ENCODE measurements at places on chromosomes 7 and 10.

- no peak for DNase-seq
Observed at GRCh38 chr7:117134889-117135552, 181.7 kb downstream of the ST7 start.

GRCh38 chr10:124587811-124588211, 126.2 kb downstream of the LHPP start:
- no peak for DNase-seq

GRCh38 chr7:50534690-50535290, 30.4 kb downstream of the DDC start:
- no peak for DNase-seq

DNA sequence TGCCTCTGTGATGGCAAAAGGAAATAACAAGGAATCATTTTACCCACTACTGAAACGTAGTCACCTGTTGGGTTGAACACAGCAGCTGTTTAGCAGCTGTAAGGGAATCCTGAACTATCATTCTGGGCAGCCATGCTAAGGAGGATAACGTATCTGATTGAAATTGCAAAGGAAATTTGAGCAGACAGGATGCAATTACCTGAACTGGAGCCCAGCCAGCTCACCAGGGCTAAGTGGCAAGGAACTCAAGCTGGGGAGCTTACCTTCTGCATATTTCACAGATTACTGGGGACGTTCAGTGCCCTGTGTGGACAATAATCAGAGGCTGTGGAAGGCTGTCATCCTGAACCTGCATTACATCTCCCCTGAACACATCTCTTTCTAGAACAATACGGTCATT, 650.5 kb downstream of the SORCS3 start:
- DNase-seq: no peak

GRCh38 chr7:39624442-39624807, 1.1 kb downstream of the RALA start:
- no peak for DNase-seq

DNA sequence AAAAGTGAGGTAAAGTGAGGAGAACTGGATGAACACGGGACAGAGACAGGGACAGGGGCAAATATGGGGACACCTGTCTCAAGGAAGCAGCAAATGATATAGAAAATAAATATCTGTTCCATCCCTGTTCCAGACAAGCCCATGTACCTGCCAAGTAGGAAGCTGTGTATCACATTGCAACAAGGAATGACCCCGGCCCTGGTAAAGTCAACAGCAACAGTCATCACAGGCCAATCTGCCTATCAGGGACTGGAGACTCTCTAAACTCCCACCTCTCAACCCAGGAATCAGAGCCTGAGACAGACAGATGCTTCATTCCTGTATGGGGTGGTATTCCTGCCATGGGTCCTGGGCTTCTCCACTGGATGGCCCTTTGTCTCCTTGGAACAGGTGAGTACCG, 156.6 kb upstream of the PRSS1 start:
- no peak for DNase-seq

DNA sequence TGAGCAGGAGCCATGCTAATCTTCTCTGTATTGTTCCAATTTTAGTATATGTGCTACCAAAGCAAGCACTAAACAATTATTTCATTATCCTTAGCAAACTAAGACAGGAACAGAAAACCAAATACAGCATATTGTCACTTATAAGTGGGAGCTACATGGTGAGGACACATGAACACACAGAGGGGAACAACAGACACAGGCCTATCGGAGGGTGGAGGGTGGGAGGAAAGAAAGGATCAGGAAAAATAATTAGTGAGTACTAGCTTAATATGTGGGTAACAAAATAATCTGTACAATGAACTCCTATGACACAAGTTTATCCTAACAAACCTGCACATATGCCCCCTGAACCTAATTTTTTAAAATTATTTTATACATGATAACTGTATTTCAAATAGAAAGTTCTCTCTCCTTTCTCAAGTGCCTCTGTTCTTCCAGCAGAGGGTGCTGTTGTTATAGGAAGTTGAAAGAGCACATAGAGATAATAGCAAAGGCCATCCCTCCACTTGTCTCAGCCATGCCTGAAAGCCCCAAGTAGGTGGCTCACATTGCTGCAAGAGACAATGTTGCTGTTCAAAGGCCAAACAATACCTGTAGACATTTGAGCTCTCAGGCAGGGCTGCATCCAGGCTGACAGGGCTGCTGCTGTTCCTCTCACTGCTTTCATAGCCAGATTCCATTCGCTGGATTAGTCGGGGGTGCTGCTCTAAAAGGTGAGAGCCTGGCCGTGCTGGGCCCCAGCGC, 33.4 kb upstream of the PPP3CB start:
- DNase-seq: peak; percentile 76

DNA sequence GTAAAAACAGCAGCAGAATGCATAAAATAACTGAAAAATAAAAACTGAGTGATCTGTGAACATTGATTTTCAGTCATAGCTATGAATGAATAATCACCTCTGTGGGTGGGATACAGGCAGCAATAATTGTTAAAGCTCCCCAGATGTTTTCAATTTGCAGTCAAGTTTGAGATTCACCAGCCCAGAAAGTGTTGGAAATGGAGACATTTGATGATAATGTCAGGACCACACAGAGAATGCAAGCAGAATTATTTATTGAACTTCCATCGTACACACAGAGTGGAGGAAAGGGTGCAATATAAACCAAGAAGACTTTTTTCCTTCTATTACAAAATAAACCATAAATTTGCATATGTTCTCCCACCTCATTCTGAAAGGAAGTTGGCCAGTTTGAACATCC, 601.7 kb downstream of the ANKRD7 start:
- DNase-seq: no peak

- no peak for DNase-seq
Observed at GRCh38 chr10:89032141-89032891, 41.7 kb downstream of the FAS start.

GRCh38 chr7:132939495-132939894, 142.4 kb downstream of the CHCHD3 start:
- no peak for DNase-seq

DNA sequence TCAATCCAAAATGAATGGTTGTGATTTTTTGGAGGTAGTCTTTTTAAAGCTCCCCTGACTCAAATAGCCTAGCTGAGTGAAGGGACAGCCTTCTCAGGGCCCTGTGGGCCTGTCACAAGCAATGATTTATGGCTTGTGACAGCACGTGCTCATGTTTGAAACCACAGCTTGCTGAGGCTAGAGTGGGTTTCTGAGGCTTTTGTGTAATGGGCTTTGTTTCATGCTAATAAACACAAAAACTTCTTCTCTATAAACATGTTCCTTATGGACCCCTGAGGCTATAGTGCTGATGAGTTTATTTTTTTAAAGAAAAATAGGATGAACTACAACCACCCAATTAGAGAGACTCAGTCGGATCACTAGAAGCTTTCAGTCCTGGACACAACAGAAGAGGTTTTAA, 36.1 kb upstream of the BET1 start:
- DNase-seq: no peak

GRCh38 chr7:98935811-98936210, 57.5 kb downstream of the TRRAP start:
- DNase-seq: no peak
